Activated CD8-positive, alpha-beta memory T cell treated with anti-CD3 and anti-CD28 coated beads for 4 hours (primary cell): ENCODE measurements at places on chromosomes 16 and 17.

DNA sequence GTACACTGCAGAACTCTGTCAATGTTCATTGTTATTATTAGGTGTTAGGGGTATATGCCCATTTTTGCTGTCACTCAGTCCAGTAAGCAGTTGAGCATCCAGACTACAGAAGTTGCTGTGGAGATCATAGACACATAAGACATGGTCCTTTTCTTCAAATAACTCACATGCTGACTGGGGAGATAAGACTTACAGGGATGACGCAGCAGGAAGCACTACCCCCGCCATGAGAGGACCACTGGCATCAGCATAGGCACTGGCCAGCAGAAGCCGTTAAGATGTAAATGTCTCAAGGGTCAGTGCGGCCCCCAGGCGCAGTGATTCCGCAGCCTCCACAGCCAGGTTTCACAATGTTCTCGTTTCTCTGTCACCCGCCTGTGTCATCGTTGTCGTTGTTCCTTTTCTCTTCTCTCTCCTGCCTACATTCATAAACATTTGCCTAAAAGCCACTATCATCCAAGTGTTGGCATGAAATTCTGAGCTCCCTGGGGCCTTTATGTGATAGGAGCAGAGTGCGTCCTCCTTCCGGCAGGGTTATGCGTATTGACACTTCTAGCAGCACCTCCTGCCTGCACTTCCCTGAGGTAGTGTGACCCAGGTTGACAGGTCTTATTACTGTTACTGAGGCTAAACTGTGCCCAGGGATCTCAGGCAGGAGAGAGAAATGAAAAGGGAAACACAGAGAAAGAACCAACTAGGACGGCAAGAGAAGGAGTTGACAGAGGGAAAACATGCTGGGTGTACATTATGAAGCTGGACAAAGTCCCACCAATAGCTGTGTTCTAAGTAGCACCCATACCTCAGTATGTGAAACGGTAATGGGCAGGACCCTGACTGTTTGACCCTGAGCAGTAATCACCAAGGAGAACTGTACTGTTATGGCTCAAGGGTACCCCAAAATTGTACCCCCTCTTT is 17.9 kb downstream of the TANGO6 start:
- DNase-seq = no peak

DNA sequence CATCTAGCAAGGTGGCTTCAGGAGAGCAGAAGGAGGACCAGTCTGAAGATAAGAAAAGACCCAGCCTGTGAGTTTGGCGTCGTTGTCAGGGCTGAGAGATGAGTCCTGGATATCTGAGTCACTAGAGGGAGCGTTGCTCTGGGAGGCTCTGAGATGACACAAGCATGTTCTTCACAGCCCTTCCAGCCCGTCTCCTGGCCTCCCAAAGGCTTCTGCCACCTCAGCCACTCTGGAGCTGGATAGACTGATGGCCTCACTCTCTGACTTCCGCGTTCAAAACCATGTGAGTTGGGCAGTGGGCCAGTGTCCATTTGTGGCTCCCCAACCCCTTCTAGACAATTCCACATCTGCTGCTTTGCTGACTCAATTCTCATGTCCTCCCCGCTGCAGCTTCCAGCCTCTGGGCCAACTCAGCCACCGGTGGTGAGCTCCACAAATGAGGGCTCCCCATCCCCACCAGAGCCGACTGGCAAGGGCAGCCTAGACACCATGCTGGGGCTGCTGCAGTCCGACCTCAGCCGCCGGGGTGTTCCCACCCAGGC is 2.3 kb downstream of the TGFB1I1 start:
- DNase-seq = no peak

DNA sequence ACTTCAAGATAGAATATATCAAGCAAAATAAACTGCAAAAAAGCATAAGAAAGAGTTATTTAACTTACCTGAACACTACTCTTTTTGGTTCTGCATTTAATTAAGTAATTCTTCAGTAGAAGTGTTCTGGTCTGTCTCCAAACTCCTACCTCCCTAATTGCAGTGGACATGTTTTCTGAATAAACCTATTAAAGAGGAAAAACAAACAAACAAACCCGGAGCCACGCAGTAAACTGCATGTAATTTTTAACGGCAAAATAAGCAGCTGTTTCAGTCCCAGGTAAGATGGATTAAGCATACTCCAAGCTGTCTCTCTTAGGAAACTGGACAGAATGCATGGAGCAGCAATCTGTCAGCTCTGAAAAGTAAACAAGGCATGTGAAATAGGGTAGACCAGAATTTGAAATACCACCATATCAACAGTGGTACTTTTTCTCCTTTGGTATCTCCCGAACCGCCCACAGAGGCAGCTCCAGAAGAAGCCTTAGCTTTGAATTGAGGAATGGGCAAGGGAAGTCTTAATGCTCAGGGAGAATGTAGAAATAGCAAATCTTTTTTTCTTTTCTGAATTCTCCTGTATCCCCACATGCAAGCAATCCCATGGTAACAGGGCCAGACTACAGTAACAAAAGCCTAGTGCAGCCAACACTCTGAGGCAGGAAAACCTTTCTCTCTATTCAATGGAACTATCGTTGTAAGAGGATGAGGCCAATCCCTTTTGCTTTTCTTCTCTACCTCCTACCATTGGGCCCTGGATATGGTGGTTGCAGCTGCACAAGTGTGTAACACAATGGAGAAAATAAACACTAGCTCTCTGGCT is 12.5 kb downstream of the ABCA5 start:
- DNase-seq = no peak

DNA sequence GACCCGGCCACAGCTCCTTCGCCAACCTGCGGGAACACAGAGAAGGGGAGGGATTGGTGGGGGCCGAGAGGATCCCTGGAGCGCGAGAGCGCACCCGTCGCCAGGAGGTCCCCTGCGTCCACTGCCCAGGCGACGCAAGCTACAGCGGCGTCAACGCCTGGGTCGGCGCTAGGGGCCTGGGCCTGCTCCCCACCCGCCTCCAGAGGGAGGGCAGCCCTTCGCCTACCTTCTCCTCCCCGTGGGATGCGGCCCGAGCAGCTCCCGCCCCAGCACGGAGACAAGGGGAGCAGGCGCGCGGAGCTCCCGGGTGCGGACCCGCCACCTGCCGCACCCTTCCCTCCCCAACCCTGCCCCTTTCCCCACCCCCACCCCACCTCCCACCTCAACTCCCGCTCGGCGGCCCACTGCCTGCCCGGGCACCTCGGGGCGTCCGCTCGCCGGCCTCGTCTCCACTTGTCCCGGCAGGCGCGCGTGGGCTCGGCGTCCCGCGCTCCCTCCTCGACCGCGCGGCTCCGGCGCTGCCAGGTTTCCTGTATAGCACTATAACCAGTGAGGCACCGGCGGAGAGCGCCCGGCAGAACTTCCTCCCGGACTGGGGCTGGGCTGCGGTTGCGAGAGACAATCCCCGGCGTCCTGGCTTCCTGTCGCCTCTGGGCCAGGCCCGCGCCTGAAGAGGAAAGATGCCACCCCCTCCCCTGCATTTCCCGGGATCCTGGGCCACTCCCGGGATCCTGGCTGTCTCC is 119.1 kb upstream of the SMURF2 start:
- no peak for DNase-seq

- DNase-seq = peak; percentile 47
Observed at GRCh38 chr17:38870259-38871165, 654 bp downstream of the LASP1 start.
